NCI-H2107 (cell line): ENCODE measurements at places on chromosomes 2 and 18.
A peak's percentile ranks its signal among the peaks of the same experiment; 100 is the strongest.

GRCh38 chr18:35141567-35142274 lies 99.1 kb upstream of the ZNF397 start:
- no peak for DNase-seq

DNA sequence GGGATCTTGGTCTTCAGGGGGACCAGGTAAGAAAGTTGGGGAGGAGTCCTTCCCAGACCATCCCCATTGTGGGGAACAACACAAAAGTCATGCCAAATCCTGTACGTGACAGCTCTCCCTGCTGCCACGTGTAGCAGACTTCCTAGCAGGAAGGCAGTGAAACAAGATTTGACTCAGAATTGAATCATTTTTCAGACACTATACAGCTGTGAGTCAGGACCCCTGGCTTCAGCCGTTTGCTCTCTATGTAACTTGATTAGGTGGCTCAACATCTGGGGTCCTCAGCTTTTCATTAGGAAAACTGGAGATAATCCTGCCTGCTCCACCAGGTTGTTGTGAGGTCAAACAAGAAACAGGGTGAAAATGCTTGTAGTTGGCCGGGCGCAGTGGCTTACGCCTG lies 32.9 kb upstream of the PDCL3 start:
- no peak for DNase-seq

- DNase-seq: no peak
Measured at GRCh38 chr2:112920923-112921532, 10.1 kb downstream of the IL37 start.

DNA sequence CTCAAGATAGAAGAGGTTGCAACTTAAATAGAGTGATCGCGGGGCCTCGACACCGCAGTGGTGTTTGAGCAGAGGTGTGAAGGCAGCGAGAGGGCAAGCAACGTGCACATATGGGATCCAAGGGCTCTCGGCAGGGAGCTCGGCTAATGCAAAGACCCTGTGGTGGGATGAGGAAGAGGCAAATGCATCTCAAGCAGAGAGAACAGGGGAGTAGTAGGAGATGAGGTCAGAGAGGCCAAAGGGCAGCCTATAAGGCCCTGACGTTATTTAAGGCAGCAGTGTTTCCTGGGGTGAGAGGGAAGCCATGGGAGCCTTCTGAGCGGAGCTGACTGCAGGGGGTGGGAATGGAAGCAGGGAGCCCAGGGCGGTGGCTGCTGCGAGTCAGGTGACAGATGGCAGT lies 74.5 kb downstream of the MRPS9 start:
- no peak for DNase-seq

GRCh38 chr2:10331027-10331701 lies 28.5 kb downstream of the HPCAL1 start:
- DNase-seq: peak; percentile 37

- no peak for DNase-seq
Measured at GRCh38 chr2:69020496-69021426, 7.8 kb downstream of the ANTXR1 start.

DNA sequence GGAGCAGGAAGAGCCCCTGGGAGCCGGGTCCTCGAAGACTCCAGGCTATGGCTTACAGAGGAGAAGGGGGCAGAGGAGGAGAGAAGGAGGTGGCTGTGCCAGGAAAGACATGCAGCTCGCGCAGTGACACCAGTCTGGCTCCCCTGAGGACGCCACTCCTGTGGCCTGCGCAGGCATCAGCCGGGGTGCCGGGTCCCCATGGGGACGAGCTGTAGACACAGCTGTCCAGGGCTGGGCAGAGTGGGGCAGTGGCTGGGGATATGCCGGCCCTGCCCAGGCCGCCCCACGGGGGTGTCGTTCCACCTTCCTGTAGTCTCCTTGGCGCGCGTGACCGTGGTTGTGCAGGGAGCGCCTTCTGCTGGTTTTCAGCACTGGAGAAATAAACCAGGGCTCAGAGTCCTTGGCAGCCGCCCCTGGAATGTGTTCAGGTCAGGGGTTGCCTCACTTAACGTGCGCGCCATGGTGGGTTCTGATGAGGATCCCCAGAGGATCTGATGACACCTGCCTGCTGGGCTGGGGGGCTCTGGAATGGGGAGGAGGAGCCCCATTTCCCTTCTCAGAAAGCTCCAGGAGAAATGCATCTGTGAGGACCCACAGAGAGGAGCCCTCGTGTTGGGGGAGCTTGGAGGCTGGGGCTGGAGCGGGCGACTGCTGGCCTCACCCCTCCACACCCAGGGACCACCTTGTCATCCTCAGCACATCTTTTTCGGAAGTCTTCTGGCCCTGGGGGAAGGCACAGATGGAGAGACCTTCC lies 26.7 kb downstream of the RAMP1 start:
- no peak for DNase-seq

- no peak for DNase-seq
Measured at GRCh38 chr2:130355172-130355577, 681 bp upstream of the PTPN18 start.

- no peak for DNase-seq
Measured at GRCh38 chr2:149076863-149077412, 38.4 kb downstream of the LYPD6B start.

DNA sequence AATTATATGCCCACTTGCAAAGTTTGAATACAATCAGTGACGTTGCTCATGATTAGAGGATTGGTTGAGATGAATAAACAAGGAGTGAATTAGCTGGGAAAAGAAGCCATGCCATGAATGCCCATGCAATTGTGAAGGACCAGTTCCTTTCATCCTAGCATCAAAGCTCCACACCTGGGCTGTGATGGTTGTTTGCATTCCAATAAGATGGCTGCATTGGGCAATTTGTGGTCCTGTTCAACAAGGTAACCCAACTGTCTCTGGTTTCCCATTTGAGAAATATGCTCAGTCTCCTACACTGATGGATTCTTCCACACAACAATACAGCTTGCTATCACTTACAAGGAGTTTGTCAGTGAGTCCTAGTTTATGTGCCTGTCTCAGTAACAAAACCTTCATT lies 550.2 kb downstream of the STK39 start:
- no peak for DNase-seq

GRCh38 chr2:68925295-68925896 lies 27.3 kb downstream of the GKN2 start:
- DNase-seq: peak; percentile 44

- no peak for DNase-seq
Measured at GRCh38 chr2:120204945-120205670, 18.1 kb downstream of the TMEM185B start.

DNA sequence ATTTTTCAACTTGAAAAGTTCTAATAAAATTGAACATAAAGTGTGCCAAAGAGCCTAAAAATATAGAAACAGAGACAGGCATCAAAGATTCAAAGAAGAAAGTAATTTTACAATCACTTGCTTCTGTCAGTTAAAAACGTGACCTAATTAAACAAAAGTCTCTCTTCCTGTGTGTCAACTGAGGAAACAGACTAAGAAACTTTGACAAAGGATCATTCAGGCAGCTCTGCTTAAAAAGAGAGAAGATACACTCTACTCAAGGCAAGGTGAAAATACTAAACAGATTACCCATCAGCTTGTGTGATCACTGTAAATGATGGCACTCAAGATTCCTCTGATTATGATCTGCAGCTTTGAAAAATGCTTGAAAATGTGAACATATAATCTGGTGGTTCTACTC lies 47.8 kb downstream of the DYM start:
- no peak for DNase-seq

- DNase-seq: no peak
Measured at GRCh38 chr2:47893771-47894170, 12.5 kb downstream of the FBXO11 start.

GRCh38 chr2:141021109-141021508 lies 1109.7 kb downstream of the LRP1B start:
- no peak for DNase-seq

- DNase-seq: no peak
Measured at GRCh38 chr2:162196638-162197037, 44.6 kb upstream of the GCG start.

- no peak for DNase-seq
Measured at GRCh38 chr2:232562515-232563151, 12.1 kb downstream of the EIF4E2 start.

GRCh38 chr2:21165350-21165749 lies 41.6 kb downstream of the TDRD15 start:
- no peak for DNase-seq

- DNase-seq: no peak
Measured at GRCh38 chr2:233386382-233387041, 32.2 kb downstream of the DGKD start.

DNA sequence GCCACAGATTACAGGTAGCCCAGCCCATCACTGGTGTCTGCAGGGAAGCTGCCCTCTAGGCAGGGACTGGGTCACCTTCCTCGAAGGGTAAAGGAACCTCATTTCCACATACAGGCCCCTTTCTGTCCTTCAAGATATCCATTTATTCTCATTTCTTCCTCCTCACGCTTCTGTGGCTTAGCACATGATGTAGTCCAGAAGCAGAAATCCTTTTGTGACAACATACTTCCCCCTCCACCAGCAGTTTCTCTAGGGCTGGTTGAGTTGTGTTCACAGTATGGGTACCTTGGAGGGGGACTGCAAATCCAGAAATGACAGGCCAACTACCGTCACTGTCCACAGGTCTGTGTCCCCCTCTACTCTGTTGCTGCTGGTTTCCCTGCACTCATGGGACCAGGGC lies 364.9 kb downstream of the ANAPC1 start:
- no peak for DNase-seq

DNA sequence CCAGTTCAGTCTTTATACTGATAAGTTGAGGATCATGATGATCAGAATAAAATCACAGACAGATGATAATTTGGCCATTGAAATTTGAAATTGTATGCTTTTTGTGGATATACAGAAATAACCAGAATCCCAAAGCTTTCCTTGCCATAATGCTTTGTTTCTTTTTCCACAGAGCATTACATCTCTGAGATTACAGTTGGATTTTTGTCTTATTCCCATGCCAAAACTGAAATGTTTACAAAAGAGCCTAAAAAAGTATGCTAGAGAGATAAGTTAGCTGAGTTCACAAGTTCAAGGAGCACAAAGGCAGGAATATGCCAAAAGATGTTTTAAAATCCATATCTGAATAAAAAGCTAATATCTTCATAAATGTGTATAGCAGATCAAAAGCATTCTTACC lies 321.3 kb downstream of the PID1 start:
- no peak for DNase-seq

- no peak for DNase-seq
Measured at GRCh38 chr2:203984-204383, 59.8 kb downstream of the SH3YL1 start.

DNA sequence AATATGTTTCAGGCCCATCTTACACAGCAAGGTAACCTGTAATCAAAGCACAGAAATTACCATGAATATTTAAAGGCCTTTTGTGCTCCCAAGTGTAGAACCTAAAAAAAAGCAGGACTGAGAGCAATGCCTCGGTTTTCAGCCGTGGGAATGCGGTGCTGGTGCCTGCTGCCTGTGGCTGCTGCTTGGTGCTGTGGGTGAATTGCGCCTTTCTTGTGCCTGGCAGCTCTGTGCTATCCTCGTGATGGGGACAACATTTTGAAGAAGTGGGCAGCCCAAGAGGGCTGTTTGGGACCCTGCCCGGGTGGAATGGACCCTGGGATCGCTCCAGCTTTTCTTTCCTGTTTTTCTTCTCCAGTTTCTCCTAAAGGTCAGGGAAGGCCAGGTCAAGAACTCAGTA lies 91.2 kb downstream of the ASAP2 start:
- no peak for DNase-seq

- no peak for DNase-seq
Measured at GRCh38 chr2:22995576-22995975, 389.4 kb upstream of the KLHL29 start.

DNA sequence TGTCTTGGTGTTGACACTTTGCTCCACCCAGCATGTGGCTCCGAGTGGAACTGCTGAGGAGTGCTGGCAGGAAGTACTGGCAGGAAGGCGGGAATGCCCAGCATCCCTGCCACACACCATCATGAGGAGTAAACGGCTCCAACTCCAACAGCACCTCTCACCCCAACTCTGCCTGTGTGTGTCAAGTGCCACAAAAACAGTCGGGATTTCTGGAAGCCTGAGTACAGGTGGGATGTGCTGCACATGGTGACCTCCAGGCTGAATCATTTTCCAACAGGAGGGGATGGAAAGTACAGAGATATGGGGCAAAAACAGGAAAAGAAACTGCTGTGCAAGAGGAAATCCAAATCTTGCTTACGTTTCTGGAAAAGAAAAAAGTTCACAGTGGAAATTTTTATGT lies 53.6 kb downstream of the PARD6G start:
- DNase-seq: no peak

GRCh38 chr2:97994476-97994875 lies 1.3 kb downstream of the TMEM131 start:
- DNase-seq: no peak

- DNase-seq: no peak
Measured at GRCh38 chr2:157441072-157441454, 2.8 kb downstream of the CYTIP start.

GRCh38 chr2:2333076-2333475 lies 2.0 kb upstream of the MYT1L start:
- peak; percentile 81 for DNase-seq

DNA sequence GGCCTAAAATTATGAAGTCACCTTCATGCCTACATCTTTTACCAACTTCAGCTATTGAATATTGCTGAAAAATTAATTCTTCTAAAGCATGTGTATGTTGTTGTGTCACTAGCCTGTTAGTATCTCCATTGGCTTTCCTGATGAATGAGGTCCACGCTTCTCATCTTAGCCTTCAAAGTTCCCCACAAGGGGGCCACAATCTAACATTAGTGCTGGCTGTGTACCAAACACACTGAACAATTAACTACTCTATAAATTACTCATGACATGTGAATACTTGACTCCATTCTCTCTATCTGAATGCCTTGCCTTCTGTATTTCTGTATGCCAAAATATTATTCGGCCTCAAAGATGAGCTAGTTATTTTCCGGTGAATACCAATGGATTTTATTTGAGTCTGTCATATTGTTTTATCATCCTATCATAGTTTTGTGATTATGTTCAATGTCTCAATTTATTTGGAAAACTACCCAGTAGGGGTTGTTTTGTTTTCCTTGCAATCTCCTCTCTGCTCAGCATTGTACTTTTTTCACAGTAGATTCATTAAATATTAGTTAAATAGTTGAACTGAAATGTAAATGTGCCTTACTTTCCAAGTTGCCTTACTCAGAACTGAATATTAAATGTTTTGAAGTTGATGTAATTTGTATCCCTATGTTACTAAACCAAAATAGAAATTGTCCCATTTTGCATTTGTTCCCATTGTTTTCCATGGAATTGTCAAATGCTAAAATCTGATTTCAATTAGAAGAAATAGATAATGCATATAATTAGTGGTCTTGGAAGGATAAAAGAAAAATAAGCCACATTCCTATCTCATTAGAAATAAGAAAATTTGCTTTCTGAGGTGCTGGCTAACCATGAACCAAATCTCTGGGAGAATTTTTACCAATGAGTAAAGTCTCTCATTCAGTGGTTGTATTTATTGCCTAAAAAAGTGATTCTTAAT lies 208.4 kb upstream of the COL3A1 start:
- DNase-seq: no peak
